ENCODE measurements at places on chromosomes 11 and 22.

DNA sequence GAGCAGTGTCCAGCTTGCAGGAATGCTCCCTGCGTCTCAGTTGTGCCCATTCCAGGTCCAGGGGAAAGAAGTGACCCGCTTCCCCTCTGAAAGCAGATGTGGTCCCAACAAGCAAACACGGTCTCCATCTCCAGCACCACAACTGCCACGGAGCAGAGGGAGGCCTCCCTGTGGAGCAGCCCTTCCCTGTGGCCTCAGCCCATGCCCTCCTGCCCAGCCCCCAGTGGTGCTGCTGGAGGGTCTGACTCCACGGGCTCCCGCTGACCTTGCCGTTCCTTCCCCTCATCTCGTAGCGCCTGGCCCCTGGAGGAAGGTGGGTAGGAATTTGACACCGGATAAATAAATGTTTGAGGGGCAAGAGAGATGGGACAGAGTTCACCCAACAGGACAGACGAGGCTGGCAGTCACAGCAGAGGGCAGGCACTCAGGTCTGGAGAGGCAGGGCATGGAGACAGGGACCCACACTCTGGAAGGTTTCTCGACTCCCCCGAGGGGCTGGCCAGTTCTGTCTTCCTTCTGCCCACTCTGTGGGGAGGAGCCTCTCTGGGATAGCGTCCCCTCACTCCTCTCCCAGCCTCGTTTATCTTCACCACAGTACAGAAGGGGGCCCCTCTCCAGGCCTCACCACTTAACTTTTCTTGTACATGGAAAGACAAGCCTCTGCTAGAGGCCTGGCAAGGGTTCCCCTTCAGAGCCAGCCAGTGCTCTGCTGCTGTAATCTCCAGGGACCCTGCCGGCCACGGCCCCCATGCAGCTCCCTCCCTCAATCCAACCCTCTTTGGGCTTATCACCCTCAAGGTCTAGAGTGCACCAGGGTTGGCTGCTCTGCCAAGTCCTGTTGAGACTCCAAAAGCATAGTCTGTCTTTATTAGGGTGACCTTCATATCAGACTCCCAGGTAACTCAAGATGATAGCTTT, 7.5 kb upstream of the ST3GAL4 start:
- DNase-seq, result no peak

- no peak for DNase-seq
Measured at GRCh38 chr22:23233084-23233531, 52.8 kb downstream of the BCR start.

DNA sequence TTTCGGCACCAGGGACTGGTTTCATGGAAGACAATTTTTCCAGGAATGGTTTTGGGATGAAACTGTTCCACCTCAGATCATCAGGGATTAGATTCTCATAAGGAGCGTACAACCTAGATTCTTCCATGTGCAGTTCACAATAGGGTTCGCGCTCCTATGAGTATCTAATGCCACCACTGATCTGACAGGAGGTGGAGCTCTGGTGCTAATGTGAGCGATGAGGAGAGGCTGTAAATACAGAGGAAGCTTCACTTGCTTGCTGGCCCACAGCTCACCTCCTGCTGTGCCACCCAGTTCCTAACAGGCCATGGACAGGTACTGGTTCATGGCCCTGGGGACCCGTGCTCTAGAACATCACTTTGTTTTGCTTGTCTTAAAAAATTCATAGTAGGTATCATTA, 41.8 kb upstream of the AMPD3 start:
- DNase-seq, result no peak

GRCh38 chr11:35347921-35348331, 71.4 kb downstream of the SLC1A2 start:
- DNase-seq, result no peak

DNA sequence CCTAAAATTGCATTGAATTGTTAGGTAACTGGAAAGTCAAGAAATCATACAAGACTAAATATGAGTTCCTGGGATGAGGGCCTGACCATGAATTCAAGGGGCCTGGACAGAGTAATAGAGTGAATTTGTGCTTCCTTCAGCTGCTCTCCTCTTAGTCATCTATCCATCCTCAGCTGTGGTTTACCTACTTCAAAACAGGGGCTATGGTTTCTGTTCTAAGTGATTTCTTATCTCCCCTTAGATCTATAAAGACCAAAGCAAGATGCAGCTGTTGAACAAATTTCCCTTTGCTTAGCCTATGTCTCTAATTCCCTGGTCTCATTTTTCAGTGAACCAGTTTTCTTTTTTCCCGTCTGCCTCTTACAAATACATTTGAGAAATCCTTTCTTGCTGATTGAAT, 428.5 kb downstream of the FAM181B start:
- no peak for DNase-seq

DNA sequence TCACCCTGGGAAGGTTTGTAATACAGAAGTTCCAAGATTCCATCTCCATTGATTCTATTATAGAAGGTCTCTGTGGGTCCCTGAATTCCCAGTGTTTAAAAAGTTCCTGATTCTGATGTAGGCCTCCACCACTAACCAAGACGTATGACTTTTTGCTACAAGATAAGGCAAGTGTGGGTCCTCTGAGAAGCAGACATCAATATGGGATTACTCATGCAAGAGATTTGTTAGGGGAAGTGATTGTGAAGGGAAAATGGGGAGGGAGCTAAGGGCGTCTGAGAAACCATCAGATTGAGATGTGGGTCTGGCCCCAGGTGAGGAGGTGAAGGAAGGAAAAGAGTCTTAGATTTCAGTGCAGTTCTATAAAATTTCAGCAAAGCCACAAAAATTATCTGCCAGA, 10.2 kb upstream of the LGR4 start:
- DNase-seq, result no peak

GRCh38 chr11:32425761-32426160, 9.6 kb downstream of the WT1 start:
- DNase-seq, result no peak

GRCh38 chr11:85266646-85267045, 360.5 kb downstream of the DLG2 start:
- DNase-seq, result no peak

- DNase-seq, result peak; percentile 63
Measured at GRCh38 chr22:25645266-25645665, 80.8 kb downstream of the GRK3 start.

- DNase-seq, result no peak
Measured at GRCh38 chr11:10692531-10693115, 932 bp downstream of the IRAG1 start.

DNA sequence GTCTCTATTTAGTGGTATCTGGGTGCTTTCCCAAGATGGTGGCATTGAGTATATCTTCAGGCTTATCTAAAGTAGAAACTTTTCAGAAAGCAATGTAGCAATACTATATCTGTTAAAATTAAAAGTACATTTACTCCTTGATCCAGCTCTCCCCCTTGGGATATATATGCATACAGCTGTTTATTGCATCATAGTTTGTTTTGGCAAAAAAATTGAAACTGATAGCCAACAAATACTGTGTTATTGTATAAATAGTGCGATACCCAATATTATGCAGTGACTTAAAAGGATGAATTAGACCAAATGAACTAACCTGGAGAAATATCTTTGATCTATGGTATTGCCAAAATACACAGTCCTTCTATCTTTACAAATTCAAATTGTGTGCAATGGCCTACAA, 8.4 kb upstream of the OR10A3 start:
- no peak for DNase-seq

GRCh38 chr11:118265954-118266353, 1.9 kb upstream of the MPZL2 start:
- no peak for DNase-seq

DNA sequence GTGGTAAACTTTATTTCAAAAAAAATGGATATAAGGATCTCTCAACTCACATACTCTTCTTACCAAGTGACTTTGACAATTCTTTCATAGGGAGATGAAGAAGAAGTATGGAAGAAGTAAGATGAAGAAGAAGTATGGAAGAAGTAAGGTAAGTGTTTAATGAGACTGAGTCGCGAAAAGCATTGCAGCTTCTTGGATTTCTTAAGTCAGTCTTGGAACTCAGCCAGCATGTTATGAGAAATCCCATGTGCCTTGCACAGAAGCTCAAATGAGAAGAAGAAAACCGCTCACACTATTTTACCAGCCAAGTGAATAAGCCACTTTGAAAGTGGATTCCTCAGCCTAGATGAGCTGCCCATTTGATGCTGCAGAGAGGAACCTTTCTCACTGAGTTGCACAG, 332.0 kb upstream of the CCDC179 start:
- DNase-seq, result peak; percentile 10

GRCh38 chr22:49800408-49801238, 27.1 kb downstream of the BRD1 start:
- DNase-seq, result no peak

GRCh38 chr11:3154001-3154599, 11.0 kb downstream of the OSBPL5 start:
- DNase-seq, result no peak

GRCh38 chr11:47992959-47993820, 12.8 kb downstream of the PTPRJ start:
- peak; percentile 67 for DNase-seq

- DNase-seq, result no peak
Measured at GRCh38 chr22:44146088-44146861, 34.5 kb upstream of the PARVG start.

DNA sequence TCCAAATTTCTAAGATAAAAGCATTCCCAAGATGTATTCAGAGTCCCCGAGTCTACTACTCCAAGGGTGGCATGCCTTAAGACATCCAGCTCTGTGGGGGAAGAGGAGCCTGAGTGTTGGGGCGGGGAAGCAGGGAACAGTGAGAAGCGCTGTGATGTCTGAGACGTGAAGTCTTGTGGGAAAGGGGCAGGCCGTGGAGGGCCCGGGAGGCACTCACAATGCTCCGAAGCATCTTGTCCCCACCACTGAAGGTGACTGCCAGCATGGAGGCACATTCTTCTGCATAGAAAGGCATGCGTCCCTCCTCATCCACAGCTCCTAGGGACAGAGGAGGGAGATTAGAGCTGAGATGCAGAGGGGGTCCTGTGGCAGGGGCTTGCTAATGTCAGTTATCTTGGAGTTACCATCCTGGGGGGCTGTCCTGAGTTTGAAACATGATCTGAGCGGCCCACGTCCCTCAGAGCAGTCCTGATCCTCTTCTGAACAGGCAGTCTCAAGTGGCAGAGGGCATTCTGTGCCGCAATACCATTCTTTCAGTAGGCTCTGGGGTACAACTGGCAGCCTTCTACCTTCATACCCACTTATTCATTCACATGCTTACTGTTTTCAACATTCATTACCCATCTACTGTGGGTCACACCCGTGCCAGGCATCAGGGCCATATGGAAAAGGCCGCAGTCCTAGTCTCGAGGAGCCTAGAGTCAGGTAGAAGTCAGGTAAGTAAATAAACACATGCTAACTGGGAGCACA, 8.7 kb downstream of the PCSK7 start:
- no peak for DNase-seq

DNA sequence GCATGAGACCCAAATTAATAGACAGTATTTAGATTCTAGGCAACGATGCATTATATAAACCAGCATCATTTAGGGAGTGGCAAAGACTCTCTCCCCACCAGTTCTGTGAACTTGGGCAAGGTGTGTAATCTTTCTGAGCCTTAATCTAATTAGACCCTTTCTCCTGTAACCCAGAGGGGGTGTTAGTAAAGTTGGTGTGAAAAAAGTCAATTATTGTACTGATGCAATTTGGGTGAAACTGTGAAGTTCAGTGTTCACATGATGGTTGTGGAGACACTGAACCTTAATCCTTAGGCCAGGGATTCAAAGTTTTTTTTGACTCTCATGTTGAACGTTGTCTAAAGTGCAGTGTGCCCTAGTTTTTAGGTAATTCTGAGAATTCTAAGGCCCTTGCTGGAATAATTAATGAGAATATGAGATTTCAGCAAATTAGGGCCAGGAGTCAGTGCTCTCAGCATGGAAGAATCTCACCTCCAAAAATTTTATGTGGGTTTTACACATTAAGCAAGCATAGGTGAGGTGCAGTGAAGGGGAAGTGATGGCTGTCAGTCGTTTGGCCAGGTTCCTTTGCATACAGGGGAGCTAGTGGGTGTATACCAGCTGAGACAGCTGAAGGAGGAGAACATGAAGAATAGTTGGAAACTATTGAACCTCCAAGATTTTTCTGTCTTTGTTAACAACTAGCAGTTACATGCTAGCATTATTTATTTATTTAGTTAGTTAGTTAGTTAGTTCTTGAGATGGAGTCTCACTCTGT, 94.2 kb downstream of the PTPRJ start:
- no peak for DNase-seq

DNA sequence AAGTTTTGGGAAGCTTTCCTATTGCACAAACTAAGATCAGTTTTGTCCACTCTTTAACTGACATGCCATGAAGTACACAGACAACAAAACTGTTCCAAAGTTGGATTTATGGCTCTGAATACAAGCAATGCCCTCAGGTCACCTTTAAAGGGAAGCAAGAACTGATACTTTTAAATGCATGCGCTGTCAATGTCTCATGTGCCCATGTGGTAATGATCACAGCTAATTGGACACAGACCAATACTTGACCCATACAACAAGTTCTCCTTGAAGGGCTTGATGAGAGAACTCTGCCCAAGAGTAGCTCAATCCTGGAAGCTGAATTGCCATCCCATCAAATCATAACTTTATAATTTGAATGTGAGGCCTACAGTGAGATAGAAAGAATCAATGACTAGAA, 624.9 kb downstream of the ETS1 start:
- DNase-seq, result no peak

DNA sequence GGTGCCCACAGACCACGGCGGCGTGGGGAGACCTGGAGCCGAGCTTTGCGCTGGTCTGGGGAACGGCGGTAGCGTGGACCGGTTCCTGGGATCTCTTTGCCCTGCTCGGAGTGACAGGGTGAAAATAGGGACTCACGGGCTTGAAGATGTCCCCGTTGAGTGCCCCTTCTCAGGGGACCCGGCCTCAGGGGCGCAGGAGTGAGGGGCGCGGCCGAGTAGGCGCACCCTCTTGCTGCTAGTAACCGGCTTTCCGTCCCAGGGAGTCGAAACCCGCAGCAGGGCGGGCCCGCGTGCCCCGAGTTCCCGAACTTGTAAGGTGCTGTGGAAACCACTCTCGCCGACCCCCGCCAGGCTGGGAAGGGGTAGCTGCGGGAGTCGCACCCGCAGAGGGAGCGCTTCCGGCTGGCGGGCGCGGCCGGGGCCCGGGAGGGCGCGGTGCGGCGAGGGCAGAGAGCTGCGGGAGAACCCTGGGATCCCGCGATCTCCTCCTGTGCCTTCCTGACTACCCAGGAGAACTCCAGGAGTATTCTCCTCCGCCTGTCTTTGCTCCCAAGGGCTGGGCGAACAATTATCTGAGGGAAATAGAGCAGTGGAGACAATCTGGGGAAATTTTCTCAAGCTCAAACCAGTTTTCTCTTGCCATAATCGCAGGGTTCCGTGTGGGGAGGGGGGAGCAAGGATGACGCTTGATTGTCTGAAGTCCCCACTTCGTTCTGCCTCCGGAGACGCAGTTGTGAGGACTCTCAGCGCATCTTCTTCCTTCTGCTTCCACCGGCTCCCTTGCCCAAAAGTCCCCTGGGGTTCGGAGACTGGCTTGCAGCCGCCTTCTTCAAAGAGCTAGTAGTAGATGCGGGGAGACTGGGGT, 666 bp downstream of the NELL1 start:
- no peak for DNase-seq

Data from stromal cell of bone marrow (primary cell).